ENCODE measurements at places on chromosomes 7 and 10. TPM values are rescaled to one million over a fixed set of nuclear protein-coding genes. Genes with fewer than 3 reads are reported as not detected.

DNA sequence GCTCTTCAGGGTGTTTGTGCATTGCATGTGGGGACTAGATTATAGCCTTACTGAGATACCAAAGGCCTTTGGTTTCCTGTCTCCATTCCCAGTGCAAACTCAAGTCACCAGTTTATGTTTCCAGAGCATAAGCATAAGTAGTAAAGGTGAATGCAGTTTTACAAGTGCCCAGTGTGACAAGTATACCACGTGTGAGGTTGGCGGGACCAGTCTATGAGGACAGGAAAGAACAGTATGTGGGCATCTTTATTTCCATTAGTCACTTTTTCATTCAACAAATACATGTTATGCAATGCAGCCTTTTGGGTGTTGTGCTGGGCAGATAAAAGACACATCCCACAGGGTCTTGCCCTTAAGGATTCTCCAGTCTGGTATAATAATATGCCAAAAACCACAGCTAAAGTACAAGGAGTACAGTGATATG is 146.5 kb downstream of the ARID5B start:
- no peak for DNase-seq

- no peak for DNase-seq
These were observed 105.1 kb downstream of the NRP1 start for GRCh38 chr10:33229252-33229948.

GRCh38 chr7:116674508-116675173 is 2.6 kb downstream of the MET start:
- no peak for DNase-seq

- no peak for DNase-seq
These were observed 86.0 kb downstream of the ARID5B start for GRCh38 chr10:61987537-61987936.

DNA sequence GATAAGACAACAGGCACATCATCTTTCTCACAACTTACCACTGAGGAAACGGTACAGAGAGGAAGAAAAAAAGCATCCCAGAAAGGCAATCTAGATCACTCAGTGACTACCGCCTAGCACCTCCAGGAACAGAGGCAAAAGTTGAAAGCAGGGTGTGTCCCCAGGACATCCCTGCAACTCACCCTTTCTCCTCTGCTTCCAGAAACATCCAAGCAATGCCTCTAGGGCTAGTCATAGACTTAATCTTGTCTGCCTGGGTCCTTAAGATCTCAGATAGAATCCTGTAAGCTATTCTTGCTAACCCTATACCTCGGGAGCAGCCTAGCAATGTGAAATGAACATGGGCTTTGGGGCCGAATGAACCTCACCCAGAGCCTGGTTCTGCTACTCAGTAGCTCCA is 18.8 kb upstream of the PDCD4 start:
- no peak for DNase-seq

DNA sequence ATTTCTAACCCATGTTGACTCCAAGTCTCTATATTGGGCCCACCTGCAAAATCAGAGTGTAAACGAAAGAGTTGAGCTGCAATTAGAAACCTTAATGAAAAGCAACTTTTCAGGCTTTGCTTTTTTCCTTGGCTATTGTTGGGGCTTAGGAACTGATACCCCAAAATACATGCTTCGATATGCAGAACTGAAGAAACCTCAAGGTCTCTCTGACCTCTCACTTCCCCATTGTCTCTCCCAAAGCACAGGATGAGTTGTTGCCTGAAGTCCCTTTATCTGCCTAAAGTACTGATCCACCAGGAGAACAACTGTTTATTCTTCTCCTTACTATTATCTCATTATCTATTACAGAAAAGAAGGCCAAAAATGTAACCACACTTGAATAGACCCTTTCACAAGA is 666.0 kb upstream of the LRRTM3 start:
- DNase-seq = no peak

DNA sequence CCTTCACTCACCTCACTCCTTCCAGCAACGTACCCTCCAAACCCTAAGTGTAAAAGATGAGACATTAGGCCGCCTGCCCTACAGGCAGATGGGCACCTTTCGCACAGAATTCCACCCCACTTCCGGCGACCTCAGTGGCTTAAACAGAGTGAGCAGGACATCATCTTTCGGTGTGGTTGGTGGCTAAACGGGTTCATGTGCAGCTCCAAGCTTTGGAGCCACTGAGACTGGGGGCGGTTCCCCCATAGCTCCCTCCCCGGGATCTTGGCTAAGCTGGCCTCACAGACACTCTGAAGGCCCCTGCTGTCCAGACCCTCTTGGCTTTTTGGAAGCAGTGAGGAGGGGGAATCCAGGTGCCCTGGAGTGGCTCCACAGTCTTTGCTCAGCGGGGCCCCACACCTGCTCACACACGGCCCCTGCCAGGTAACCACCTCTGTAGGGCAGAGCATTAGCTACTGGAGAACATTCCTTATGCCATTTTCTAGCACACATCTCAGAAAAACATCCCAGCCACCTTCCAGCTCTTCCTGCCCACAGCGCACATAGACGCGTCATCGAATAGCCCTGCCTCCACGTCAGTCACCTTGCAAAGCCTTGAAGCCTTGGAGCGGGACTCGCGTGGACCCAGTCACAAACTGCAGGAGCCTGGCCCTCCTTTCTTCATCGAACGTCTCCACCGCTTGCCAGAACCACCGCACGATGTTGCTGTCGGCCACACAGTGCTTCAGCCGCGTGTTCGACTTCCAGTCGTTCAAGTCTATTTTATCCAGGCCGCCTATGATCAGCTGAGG is 108.8 kb downstream of the SMURF1 start:
- DNase-seq = no peak

DNA sequence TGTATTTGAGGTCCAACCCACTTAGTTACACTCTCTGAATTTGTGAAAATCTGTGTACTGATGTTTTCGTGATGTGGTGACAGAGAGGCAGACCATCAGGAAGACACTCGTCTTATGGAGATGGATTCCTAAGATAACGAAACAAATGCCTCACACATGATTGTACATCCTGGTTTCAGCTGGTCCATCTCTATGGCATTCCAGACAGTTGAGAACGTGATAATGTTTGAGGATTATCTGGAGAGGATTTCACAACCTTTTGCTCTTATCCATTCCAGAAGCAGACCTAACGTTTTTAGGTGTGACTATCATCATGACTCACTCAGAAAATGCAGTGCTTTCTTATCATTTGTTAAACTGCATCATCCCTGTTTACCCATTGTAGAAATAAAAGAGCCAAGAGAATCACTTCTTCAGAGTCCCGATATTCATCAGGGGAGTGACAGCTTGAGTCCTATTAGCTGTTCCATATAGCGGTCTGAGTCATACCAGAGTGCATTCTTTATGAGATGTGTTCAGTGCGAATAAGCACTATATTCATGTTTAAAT is 74.5 kb downstream of the BMPER start:
- DNase-seq = no peak

GRCh38 chr10:59234816-59235429 is 58.5 kb downstream of the PHYHIPL start:
- no peak for DNase-seq

GRCh38 chr7:146736446-146737190 is 620.0 kb downstream of the CNTNAP2 start:
- no peak for DNase-seq

The JMJD1C gene
- total RNA-seq = 88.2 TPM

The HTR5A gene
- not detected for total RNA-seq

The NXPH1 gene
- not detected for total RNA-seq
